ENCODE measurements at places on chromosomes 7 and 10.

DNA sequence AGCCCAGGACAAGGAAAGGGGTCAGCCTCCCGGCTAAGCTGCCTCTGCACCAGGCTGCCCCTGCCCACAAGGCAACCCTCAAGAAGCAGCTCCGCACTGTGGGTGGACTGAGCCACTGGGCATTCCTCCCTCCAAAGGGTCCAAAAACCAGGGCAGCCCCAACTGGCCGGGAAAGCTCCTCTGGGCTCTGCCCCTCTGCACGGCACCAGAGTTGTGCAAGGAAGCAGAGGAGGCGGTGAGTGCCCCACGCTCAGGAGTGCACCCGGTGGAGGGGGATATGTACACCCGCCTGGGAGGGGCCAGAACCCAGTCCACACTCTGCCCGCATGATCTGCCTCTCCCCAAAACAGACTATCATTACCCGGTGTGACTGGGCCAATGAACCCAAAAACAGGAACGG lies 43.8 kb downstream of the PTPRN2 start:
- H3K27ac ChIP-seq, result no peak overlapping the region
- H3K4me1 ChIP-seq, result no peaks in the 10 kb centered on the region
- no peak for DNase-seq
- no peak overlapping the region for H3K4me3 ChIP-seq
- no peaks in the 10 kb centered on the region for H3K27me3 ChIP-seq

- H3K4me1 ChIP-seq, result no peaks in the 10 kb centered on the region
- H3K4me3 ChIP-seq, result no peak overlapping the region
- H3K36me3 ChIP-seq, result peaks cover 2% of the 10 kb centered on the region
- H3K27me3 ChIP-seq, result no peaks in the 10 kb centered on the region
- no peak overlapping the region for H3K27ac ChIP-seq
Measured at GRCh38 chr10:91316486-91316885, 93.7 kb upstream of the HECTD2 start.

DNA sequence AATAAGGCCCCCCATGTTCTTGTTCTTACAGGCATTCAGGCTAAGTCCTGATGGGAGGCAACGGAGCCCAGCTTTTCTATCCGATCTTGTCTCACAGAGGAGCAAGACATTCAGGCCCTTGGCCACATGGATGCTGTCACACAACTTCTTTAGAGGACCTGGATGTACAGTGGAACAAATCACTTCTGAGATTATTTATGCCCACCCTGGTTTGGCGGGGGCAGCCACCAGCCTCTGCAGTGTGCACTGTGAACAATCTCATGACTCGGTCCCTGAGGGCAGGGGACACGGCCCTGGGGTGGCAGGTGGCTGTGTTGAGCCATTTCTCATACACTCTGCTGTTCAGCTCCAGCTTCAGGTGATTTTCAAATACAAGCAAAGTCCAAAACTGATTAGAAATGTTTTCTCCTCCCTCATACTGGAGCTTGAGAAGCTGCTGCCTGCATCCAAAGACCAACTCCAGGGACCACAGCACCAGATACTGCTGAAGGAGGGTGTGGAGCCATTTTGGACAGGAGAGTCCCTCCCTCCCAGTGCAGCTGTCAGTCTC lies 441.3 kb downstream of the GRID1 start:
- DNase-seq, result no peak
- H3K27ac ChIP-seq, result no peak overlapping the region
- H3K36me3 ChIP-seq, result no peaks in the 10 kb centered on the region

DNA sequence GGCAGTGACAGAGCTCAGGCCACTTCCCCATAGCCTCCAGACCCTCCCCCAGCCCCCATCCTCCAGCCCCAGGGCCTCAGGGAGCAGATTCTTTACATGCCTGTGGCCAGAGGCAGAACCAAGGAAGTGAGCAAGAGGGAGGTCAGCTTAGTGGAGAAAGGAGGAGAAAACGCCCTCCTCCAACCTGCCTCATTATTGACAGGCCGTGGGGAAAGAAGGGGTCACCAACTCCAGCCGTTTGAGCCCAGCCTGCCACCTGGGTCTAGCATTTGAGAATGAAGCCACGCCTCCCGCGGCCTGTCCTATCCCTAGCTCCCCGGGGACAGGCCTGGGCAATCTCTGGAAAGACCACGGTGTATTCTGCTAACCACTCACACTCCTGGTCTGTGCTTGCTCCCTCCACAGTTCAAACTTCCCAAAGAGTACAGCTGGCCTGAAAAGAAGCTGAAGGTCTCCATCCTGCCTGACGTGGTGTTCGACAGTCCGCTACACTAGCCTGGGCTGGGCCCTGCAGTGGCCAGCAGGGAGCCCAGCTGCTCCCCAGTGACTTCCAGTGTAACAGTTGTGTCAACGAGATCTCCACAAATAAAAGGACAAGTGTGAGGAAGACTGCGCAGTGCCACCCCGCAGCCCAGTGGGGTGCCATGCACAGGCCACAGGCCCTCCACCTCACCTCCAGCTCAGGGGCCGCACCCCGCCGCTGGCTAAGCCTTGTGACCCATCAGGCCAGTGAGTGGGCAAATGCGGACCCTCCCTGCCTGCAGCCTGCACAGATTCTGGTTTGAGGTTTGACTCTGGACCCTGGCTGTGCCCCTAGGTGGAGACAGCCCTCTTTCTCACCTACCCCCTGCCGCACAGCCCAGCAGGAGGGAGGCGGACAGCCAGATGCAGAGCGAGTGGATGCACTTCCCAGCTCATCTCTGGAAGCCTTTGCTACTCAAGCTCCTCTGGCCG lies 14.3 kb upstream of the TRIM8 start:
- peaks cover 7% of the 10 kb centered on the region for H3K4me1 ChIP-seq
- H3K4me3 ChIP-seq, result no peak overlapping the region
- H3K27ac ChIP-seq, result no peak overlapping the region
- H3K27me3 ChIP-seq, result no peaks in the 10 kb centered on the region
- no peak for DNase-seq

DNA sequence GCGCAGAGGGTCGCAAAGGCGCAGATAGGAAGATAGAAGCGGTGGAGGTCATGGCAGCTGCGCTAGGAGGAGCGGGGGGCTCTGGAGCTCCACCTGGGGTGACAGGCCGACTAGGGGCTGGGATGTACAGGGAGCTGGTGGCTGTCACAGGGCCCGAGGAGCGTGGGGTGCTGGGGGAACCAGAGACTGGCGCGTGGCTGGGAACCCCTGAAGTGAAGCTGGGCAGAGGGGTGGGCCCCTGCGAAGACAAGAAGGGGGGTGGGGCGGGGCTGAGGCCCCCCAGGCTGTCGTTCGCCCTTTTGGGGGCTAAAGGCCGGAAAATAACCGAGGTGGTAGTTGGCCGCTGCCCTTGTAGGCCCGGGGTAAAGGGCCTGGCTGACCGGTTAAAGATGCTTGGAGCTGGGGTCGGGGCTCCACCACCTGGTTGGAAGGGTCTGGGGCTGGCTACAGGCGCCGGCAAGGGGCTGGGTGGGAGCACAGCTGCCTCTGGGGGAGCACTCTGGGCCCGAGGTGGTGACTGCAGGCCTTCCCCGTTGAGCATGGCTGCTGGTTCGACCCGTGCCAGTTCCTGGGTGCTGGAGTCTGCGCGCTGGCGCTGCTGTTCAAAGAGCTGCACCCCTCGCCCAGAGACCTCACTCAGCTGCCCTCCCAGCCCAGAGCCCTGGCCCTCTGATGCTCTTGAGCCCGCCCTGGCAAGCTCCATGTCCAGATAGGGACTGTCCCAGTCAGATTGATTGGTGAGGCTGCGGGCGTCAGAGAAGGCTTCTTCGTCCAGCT lies 6.8 kb upstream of the MYOZ1 start:
- H3K27me3 ChIP-seq, result no peaks in the 10 kb centered on the region
- no peaks in the 10 kb centered on the region for H3K4me1 ChIP-seq
- no peak overlapping the region for H3K27ac ChIP-seq
- DNase-seq, result peak; percentile 56
- no peaks in the 10 kb centered on the region for H3K36me3 ChIP-seq
- peak overlapping the region; percentile 85 for H3K4me3 ChIP-seq

DNA sequence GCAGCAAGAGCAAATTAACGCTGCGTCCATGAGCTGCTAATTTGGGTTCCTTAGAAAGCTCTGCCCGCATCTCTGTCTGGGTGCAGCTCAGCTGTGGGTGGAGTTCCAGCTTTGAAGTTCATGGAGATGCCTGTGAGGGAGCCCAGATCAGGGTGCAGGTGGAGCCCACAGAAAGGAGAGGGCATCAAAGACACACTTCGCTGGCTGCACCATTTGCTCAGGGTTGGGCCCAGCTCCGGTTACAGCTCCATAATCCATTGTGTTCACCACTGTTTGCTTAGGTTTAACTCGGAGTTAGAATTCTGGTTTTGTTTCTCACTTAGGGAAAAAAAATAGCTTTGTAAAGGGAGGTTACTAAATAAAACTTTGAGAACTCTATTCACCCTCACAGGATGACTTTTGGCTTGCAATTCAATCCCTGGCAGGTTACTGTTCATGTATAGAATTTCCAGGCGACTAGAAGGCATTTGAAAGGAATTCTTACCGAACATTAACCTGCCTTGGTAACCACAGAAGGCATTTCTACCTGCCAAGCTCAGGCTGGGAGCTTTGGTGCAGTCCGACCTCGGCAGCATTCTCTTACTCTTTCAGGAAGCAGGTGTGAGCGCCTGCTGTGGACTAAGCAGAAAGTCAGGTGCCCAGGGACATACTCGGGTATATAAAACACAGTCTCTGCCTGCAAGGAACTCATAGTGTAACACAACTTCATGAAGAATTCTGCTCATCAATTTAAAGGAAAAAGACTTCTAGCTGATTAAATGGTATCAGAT lies 179.5 kb upstream of the RNF32 start:
- H3K27me3 ChIP-seq, result no peaks in the 10 kb centered on the region
- no peak for DNase-seq
- H3K27ac ChIP-seq, result no peak overlapping the region
- H3K36me3 ChIP-seq, result no peaks in the 10 kb centered on the region
- H3K4me1 ChIP-seq, result no peaks in the 10 kb centered on the region

GRCh38 chr7:208816-209215 lies 16.4 kb downstream of the FAM20C start:
- H3K4me1 ChIP-seq, result no peaks in the 10 kb centered on the region
- H3K27ac ChIP-seq, result no peak overlapping the region
- DNase-seq, result no peak

GRCh38 chr7:8105449-8106095 lies 137.0 kb downstream of the GLCCI1 start:
- no peak overlapping the region for H3K4me3 ChIP-seq
- no peak for DNase-seq
- no peaks in the 10 kb centered on the region for H3K27me3 ChIP-seq
- no peaks in the 10 kb centered on the region for H3K36me3 ChIP-seq
- H3K4me1 ChIP-seq, result no peaks in the 10 kb centered on the region

DNA sequence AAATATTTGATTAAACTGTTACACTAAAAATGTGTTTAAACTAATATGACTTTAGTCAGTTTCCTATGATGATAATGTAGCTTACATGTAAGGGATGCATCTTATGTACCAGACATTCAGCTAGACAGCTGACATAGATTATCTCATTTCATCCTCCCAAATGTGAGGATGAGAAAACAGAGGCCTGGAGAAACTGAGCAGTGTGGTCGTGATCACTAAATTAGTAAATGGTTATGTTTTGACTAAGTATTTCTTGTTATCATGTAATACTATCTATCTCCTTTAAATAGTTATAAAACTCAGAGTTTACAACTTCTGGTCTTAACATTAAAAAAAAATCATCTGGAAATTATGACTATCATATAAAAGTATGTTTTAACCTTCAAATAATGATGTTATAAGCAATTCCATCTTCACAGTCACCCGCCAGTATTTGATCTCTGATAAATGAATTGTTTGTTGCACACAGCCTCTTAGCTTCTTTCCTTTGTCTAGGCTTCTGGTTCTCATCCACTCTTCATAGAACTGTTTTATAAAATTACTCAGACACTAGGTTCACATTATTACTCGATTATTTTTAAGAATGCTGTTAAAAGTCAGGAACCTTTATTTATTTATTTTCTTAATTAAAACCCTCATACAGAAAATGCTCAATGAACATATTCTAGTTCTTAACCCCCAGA lies 33.6 kb upstream of the HDAC9 start:
- no peak overlapping the region for H3K4me3 ChIP-seq
- no peak for DNase-seq
- H3K4me1 ChIP-seq, result no peaks in the 10 kb centered on the region
- no peaks in the 10 kb centered on the region for H3K27me3 ChIP-seq
- no peak overlapping the region for H3K27ac ChIP-seq

DNA sequence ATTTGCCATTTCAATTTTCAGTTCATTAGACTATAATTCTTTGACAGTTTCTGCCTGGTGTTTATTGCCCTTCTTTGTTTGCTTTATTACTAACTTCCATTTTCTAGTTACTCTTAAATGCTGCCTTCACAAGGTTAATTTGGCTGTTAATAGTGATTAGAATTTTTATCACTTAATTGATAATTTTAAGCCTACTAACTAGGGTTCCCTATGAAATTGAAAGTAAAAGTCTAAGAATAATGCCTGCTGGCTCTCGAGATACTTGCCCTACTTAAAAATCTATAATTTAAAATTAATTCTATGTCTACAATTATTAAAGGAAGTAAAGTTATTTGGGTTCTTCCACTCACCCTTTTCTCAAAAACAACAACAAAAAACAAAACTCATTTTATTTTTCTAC lies 65.3 kb downstream of the C1GALT1 start:
- no peaks in the 10 kb centered on the region for H3K4me1 ChIP-seq
- H3K36me3 ChIP-seq, result no peaks in the 10 kb centered on the region
- no peaks in the 10 kb centered on the region for H3K27me3 ChIP-seq

GRCh38 chr7:50826371-50827172 lies 43.9 kb upstream of the GRB10 start:
- H3K4me1 ChIP-seq, result no peaks in the 10 kb centered on the region
- H3K27me3 ChIP-seq, result no peaks in the 10 kb centered on the region
- no peaks in the 10 kb centered on the region for H3K36me3 ChIP-seq
- no peak overlapping the region for H3K27ac ChIP-seq

DNA sequence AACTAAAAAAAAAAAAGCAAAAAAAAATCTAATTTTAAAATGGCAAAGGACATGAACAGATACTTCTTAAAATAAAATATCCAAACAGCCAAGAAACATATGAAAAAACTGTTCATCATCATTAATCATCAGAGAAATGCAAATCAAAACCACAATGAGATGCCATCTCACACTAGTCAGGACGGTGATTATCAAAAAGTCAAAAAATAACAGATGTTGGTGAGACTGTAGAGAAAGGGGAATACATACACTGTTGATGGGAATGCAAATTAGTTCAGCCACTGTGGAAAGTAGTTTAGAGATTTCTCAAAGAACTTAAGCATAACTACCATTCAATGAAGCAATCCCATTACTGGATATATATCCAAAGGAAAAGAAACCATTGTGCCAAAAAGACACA lies 30.2 kb downstream of the COBL start:
- H3K27me3 ChIP-seq, result no peaks in the 10 kb centered on the region
- H3K4me3 ChIP-seq, result no peak overlapping the region
- H3K4me1 ChIP-seq, result no peaks in the 10 kb centered on the region
- H3K27ac ChIP-seq, result no peak overlapping the region
- no peaks in the 10 kb centered on the region for H3K36me3 ChIP-seq

DNA sequence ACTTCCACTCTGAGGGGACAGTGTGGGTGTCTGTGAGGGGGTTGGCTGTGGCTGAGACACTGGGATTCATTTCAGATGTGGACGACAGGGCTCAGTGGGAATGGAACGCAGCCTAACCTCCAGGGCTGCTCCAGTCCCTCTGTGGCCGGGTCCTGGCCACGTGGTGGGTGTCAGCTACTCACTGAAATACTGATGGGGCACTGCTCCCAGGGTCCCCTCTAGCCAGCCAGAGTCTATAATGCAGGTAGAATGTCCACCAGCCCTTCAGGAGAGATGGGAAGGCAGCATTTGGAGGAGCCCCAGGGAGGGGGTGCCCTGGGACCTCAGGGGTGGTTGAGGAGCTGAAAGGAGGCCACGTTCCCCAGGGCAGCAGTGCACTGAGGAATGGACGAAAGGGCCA lies 87.2 kb upstream of the LANCL2 start:
- H3K27ac ChIP-seq, result no peak overlapping the region
- no peaks in the 10 kb centered on the region for H3K4me1 ChIP-seq
- no peaks in the 10 kb centered on the region for H3K36me3 ChIP-seq
- no peak for DNase-seq

All from aorta (tissue), 5 donors.